ENCODE measurements at places on chromosomes 6 and 20.

DNA sequence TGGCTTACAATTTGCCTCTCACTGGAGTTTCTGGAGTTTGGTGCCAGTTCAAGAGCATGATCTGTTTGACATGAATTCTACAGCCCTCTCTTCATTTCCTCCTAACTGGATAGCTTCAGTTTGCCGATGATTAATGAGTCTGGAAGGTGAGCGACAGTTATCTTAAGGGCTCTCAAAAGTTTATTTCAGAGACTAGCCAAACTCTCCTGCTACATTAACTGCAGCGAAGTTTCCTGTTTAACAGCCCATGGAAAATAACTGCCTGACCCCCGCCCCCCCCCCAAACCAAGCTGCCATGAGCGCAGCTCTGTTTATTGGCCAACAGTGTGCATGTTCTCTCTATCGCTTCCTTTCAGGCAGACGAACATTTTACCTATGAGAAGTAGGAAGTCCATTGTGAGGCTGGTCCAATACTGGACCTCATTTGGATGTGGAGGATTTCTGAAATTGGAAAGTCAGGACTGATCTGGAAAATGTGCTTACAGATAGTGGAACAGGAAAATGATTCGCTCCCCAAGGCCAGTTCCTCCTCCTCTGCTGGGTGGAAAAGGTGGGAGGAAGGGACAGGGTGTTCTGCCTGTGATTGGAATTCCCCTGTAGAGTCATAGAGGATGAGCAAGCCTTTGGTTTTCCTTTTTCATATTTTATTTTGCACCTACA is 522.2 kb upstream of the JAG1 start:
- DNase-seq: no peak

GRCh38 chr20:5674176-5674660 is 76.0 kb upstream of the SHLD1 start:
- no peak for DNase-seq

DNA sequence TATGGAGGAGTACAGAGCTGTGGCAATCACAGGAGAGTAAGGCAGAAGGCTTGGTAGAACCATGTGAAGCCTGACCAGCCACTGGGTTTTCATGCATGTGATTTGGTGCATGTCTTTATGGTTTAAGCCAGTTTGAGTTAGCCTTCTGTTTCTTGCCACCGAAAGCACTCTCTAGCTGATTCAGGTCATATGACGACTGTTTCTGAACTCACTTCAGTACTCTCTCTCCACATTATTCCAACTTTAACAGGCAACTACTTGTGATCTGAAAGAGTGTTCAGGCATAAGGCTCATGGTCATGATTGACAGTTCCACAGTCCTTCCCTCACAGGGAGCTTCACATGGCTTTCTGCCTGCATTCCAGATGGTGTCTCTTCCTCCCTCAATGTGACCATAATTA is 63.3 kb upstream of the TAB2 start:
- no peak for DNase-seq

- DNase-seq: no peak
These were observed 406.3 kb upstream of the RGS17 start for GRCh38 chr6:153537422-153537821.

DNA sequence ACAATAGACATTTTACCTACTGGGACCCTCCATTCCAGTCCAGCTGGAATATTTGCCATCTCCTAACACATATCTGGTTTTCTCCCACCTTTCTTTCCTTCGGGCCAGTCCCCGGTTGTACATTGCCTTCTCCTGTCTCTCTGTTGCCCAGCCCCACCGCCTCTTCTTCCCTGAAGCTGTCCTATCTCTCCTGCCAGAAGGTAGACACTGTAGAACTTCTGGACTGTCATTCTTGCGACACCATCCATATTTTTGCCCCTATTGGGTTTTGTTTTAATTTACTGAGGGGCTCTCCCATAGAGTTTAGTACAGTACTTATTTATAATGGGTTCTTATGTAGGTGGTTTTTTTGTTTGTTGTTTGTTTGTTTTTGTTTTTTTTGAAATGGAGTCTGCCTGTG is 4.9 kb downstream of the PTK7 start:
- no peak for DNase-seq
